Stimulated activated CD4-positive, alpha-beta T cell treated with anti-CD3 and anti-CD28 coated beads, Interleukin-1b, Interleukin-23, amount 100 ng/mL, for 48 hours (primary cell): ENCODE measurements at places on chromosomes 3 and 15.

- DNase-seq, result no peak
Observed at GRCh38 chr3:59939826-59940426, 890.1 kb upstream of the CFAP20DC start.

GRCh38 chr3:59839810-59840515 lies 790.1 kb upstream of the CFAP20DC start:
- peak; percentile 45 for DNase-seq

- DNase-seq, result no peak
Observed at GRCh38 chr3:79018265-79018664, 749.5 kb downstream of the ROBO1 start.

GRCh38 chr3:557972-558371 lies 361.4 kb downstream of the CHL1 start:
- no peak for DNase-seq

DNA sequence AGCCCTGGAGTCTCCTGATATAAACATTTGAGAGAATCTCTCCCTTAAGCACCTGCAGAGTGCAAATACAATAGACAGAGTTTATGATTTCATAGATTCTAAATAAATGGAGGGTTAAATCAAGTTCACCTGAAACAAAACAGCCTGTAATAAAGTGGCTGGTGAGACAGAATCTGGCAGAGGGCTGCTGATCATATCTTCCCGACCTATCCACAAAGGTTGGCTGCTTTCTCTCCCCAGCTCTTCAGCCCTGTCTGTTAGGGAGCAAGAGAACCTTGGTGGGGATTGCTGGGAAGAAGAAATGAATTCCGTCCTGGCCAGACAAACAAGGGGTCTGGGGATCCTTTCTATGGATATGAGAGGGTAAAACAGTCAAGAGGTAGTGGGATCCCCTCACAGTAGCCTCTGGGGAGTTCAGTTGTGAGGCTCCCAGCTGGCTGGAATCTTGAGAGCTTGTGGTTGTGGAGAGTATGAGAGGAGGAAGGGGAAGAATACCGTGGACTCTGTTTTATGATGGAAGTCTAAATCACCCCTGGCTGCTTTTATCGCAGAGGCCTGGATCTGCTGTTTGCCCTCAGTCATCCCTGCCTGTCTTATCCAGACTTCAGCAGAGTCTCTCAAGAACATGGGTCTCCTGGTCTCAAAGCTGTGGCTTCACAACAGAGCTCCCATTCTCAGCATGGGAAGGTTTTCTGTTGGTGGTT lies 451.3 kb downstream of the NTRK3 start:
- DNase-seq, result no peak

- DNase-seq, result peak; percentile 89
Observed at GRCh38 chr3:50237754-50238548, 1.9 kb downstream of the GNAI2 start.

DNA sequence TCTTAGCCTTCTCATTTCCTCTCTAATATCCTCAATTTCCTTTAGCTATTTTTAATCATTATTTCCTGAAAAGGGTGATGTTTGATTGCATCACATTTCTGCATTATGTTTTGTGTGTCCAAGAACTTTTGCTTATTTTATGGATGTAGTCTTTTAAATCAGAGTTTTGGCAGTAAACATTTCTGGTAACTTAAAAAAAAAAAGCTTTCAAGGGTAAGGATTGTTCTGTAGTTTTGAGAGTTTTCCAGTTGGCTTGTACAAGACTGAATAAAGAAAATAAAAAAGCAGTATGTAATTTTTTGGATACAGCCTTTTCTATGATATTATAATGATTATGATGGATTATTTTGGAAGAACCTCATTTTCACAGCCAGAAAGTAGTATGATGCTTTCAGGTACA lies 99.4 kb downstream of the DHX36 start:
- DNase-seq, result no peak

- DNase-seq, result no peak
Observed at GRCh38 chr15:44435893-44436667, 8.7 kb downstream of the CTDSPL2 start.

- DNase-seq, result no peak
Observed at GRCh38 chr15:95590533-95591044, 739.9 kb upstream of the NR2F2 start.

DNA sequence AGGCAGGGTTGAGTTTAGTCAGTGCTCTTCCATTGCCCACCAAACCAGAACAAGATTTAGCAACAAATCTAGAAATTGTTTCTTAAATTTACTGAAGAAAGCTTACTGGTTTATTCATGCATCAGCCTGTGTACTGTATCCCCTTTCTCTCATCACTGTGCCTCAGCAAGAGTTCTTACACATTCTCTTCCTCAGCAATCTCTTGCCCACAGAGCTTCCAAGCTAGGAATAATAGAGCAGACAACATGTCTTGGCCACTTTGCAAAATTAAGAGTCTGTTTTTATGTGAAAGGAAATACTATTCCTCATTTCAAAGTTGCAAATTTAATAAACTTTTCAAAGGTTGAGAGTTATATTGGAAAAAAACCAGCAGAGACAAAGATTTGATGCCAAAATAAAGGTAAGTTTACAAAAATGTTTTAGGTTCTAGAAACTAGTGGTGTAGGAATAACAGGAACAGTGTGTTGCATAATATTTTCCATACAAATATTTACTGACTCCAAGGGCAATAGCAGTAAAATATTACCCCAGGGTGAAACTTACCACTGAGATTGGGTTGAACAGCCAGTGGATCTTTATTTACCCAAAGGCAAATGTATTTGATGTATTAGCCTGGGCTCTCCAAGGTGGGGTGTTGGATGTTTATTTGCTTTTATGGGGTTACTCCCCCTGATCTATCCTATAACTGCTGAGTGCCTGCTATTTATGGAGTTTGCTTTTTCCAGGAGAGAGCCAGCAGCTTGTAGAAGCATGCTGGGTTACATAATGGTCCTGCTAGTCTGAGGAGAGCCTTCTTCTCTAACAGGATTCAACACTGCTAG lies 276.7 kb downstream of the ADAMTSL3 start:
- no peak for DNase-seq

- DNase-seq, result no peak
Observed at GRCh38 chr3:2861120-2861519, 249.1 kb downstream of the IL5RA start.

DNA sequence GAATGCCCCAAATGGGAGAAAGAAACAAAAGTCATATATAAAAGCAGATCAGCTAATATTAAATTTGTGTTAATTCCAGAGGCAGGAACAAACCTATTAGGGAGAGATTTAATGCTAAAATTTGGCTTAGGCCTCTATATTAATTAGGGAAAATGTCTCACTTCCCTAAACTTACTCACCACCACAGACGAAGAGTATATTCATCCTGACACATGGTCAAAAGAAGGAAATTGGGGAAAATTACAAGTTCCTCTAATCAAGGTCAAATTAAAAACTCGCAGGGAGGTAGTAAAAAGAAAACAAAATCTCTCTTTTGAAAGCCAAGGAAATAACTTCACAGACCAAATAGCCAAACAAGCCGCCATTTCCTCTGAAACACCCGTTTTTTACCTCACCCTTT lies 32.2 kb downstream of the GRM2 start:
- no peak for DNase-seq

GRCh38 chr3:23239211-23240068 lies 36.3 kb downstream of the UBE2E2 start:
- no peak for DNase-seq

DNA sequence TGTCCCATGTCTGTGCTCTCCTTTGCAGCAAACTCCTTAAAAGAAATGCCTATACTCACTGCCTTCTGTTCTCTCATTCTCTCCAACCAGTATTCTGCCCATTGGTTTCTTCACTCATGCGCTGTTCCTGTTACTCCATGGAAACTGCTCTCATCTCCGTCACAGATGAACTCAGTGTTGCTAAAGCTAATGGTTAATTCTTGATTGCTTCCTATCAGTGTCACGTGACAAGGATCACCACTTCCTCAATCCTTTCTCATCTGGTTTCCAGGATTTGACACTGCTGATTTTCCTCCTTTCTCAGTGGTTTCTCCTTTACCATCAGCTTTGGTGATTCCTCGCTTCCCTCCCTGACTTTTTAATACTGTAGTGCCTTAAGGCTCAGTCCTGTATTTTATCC lies 2.6 kb downstream of the DPH3 start:
- DNase-seq, result no peak

- no peak for DNase-seq
Observed at GRCh38 chr3:190036631-190037030, 84.1 kb downstream of the P3H2 start.

GRCh38 chr3:75118779-75119178 lies 504.3 kb upstream of the CNTN3 start:
- DNase-seq, result no peak

DNA sequence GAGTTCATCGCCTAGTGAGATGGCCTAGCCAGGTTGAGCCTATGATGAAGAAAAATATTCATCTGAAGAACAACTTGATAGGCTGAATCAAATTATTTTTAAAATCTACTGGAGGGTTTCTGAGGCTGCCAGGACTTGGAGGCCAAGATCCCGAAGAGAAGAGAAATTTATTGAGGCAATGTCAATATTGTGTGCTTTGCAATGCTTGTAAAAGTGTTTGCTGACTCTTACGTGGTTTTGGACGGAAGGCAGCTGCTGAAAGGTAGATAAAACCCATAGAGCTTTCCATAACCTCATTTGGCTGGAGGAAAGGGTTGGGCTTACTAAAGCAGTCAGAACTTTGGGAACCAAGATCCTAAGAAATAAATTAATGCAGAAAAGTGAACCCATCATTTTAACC lies 361.0 kb upstream of the IL12A start:
- no peak for DNase-seq

- no peak for DNase-seq
Observed at GRCh38 chr3:49840388-49840787, 16.0 kb downstream of the TRAIP start.

DNA sequence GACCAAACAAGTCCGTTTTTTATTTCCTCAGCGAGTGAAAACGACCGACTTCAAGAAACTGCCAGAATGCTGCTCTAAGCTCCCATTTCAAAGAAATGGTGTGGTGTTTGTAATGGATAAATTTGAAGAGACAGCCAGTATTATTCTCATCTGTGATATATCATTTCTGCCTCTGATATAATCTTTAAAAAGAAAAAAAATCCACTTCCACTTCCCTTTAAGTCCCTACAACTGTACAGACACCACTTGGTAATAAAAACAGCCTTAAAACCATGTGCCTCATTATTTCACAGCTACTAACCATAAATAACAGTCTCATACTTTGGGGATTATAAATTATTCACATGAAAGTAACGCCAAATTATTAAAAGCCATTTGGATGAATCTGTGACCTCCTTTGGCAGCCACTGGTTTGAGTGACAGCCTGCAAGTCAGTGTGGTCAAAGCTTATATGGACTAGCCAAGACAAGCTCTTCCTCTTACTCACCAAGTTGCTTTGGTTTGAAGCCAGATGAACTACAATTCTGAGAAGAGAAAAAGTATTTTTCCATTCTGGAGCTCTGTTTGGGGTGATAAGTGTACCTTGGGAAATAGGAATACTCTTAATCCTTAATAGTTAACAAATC lies 168.0 kb downstream of the SHOX2 start:
- DNase-seq, result no peak

DNA sequence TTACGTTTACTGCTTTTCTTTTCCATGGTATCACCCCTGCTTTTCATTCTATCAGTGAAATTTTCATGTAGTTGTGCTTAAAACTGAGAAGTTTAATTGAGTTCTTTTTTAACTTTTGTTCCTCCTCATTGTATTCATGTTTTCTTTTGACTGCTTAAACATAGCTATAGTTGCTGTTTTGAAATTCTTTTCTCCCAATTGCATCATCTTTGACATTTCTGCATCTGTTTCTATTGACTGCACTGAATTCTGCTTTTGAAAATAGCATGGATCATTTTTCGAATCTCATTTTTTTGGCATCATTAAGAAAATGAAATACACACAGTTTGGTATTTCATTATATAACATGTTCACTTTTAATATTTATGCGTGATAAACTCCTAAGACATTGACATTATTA lies 694.9 kb downstream of the MECOM start:
- DNase-seq, result no peak

DNA sequence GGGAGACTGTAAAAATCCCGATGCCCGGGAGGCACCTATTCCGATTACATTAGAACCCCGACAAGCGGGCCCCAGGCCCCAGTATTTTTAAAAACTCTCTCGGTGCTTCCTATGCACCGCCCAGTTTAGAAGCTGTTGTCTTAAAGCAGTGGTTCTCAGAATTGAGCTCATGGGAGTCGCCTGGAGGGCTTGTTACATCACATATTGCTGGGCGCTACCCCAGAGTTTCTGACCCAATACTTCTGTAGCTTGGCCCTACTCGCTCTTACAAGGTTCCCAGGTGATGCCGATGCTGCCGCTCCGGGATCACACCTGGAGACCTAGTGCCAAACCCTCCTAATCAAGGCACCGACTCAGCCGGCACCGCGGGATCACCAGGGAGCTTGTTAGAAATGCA lies 35.2 kb downstream of the CPN2 start:
- no peak for DNase-seq

GRCh38 chr15:99155961-99156443 lies 51.1 kb downstream of the SYNM start:
- DNase-seq, result no peak

GRCh38 chr3:159672728-159673688 lies 315.6 kb upstream of the IL12A start:
- DNase-seq, result no peak

DNA sequence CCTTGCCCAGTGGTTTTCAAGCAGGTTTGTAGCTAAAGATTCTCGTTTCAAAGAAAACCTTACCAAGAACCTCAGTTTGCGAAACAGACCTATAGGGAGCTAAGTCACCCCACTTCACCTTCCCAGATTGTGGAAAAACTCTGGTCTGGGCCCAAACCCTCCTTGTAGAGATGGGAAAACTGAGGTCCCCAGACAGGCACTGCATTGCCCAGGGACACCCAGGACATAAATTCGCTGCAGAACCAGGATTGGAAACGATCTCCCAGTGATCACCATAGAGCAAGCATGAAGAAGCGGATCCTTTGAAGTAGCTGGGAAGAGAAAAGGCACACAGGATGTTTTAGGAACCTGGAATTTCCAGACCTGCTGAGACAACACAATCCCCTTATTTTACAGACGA lies 85.6 kb upstream of the PIAS1 start:
- no peak for DNase-seq

DNA sequence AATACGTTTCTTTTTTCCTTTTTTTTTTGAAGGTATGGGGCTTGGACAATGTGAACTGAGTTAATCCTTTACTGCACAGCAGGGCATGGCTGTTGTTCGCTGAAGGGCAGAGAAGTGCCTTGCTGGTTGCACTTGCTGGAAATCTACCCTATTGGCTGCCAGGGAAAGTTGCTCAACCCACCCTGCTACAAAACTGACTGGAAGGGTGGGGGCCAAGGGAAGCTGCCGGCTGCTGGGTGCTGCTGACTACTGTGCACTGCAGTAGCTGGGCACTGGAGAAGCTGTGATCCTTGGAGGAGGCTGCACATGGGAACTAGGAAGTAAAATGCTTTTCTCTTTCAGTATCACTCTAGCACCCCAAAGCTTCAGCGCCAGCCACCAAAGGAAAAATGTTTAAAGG lies 70.5 kb downstream of the ETV5 start:
- no peak for DNase-seq

GRCh38 chr15:32784581-32784980 lies 66.8 kb downstream of the GREM1 start:
- no peak for DNase-seq

DNA sequence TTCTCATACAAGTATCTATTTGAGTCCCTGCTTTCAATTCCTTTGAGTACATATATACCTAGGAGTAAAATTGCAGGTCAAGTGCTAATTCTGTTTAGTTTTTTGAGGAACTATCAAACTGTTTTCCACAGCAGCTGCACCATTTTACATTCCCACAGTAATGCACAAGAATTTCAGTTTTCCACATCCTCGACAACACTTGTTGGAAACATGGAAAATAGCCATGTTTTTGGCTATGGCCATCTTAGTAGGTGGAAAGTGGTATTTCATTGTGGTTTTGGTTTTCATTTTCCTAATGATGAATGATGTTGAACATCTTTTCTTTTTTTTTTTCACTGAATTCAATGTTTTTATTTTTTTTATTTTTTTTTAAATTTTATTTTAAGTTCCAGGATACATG lies 44.4 kb upstream of the TNFAIP8L3 start:
- DNase-seq, result no peak
